ENCODE measurements at places on chromosomes 4 and X.
A peak's percentile ranks its signal among the peaks of the same experiment; 100 is the strongest.

- DNase-seq = no peak
These were observed 117.6 kb upstream of the GPR101 start for GRCh38 chrX:137151403-137151802.

DNA sequence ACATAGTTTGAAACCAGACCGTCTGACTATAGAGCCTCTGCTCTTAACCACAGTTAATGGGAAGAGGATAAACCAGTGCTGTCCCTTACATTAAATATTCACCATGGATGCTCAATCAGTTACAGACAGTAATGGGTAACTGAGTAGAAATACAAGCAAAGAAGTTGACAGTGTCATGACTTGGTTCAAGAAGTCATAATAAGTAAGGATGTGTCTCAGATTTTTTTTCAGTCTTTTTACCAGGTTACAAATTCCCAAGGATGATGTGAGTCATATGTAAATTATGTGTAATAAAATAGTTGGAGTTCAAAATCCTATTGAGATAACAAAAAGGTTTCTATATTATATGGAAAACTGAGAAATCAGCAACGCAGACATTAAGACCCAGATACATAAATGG lies 31.1 kb downstream of the ZCCHC4 start:
- DNase-seq = no peak

- peak; percentile 33 for DNase-seq
These were observed 64.0 kb upstream of the FGF13 start for GRCh38 chrX:138775517-138775916.

DNA sequence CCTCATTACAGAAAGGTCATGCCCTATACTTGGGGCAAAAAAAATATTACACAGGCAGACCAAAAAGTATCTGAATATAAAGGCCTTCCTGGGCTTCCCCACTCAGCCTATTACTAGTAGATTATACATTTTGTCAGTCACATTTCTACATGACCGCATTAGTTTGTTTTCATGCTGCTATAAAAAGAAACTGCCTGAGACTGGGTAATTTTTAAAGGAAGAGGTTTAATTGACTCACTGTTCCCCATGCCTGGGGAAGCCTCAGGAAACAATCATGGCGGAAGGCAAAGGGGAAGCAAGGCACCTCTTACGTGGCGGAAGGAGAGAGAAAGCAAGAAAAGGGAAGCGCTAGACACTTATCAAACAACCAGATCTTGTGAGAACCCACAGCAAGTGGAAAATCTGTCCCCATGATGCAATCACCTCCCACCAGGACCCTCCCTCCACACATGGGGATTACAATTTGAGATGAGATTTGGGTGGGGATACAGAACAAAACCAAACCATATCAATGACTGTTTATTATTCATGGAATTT lies 1312.0 kb downstream of the PCDH7 start:
- no peak for DNase-seq

- no peak for DNase-seq
These were observed 12.8 kb upstream of the SLITRK4 start for GRCh38 chrX:143648705-143649104.

- DNase-seq = no peak
These were observed 49.8 kb downstream of the PDHA2 start for GRCh38 chr4:95889662-95890061.

- no peak for DNase-seq
These were observed 41.5 kb downstream of the QRFPR start for GRCh38 chr4:121339307-121339706.

DNA sequence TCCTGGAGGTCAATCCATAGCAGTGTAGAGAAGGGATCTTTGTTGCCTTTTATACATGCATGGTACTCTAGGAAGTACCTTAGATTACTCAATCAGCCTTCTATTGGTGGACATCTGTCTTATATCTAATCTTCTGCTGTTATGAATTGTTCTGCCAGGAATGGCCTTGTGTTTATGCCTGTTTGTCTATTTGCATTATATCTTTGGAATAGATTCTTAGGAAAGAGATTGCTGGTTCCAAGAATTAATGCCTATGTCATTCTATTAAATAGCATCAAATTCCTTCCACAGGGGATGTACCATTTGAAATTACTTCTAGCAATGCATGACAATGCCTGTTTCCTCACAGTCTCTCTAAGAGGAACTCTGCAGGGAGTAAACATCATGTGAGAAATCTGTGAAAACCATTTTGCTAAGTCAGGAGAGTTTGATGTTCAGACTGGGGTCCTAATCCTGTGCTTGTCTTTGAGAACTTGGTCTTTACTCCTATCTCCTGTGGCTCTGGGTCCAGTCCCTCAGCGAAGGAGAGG lies 42.5 kb downstream of the BEX3 start:
- no peak for DNase-seq

- DNase-seq = peak; percentile 84
These were observed 5.9 kb downstream of the TIMM17B start for GRCh38 chrX:48891402-48892288.

DNA sequence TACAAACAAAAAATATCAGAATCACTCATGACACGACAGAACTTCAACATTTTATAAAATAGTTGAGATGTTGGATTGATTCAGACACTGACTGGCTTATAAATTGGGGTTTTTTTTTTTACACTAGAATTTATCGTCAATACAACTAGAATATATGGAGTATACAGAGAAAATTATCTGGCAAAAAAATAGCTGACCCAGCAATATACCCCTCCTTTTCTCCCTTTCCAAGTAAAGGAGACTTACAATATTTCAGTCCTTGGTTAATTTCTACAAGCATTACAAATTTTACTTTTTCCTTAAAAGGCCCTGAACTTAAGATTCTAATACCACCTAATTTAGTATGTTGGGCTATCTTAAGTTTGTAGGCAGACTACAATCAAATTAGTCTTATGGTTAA lies 76.3 kb downstream of the LCORL start:
- DNase-seq = no peak

DNA sequence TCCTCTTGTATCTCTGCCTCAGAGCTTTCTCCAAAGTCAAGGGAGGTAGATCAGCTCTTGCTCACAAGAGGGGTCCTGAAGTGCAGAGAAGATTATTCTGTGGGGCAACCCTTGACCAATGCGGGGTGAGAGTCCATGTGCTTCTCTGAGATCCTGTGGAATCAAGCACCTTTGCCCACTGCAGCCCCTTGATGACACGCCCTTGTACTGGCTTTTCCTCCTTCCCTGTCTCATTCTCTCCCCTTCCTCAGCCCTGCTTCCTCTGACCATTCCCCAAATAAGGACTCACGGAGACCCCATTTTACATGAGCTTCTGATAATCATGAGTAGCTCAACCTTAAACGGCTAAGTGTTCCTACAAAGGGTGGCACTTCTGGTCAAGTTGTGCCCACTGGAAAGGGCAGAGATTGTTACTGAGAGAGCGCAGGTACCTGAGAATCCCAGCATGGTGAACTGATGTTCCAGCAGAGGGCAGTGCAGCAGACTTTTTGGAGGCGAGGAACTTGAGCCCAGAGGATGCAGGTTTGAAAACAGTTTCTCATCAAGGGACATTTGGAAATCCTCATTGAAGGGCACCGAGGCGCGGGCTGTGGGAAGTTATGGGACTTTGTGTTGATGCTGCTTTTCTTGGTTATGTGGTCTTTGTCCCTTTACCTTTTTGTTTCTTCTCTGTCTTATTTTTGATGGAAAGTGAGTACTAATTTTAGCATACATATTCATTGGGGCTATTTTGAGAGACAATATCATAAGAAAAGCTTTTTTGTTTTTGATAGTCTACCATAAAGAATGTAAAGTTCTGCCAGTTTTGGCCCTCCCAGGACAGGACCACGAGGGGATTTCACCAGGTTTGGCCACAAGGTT lies 201.3 kb downstream of the RBM46 start:
- peak; percentile 59 for DNase-seq

- DNase-seq = no peak
These were observed 142.1 kb downstream of the CPEB2 start for GRCh38 chr4:15144249-15144966.

DNA sequence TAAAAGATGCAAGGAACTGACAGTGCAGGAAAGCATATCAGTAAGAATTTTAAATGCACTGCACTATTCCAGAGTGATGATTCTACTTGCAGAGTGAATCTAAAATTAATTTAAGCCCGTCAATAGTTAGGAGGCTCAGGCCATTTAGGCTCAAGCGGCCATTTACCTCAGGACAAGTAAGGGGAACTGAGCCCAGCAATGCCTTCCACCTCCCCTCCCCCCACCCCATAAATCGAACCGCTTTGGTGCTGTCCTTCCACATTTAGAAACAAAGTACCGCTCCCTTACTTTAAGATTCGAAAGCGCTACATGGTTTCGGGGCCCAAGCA lies 665 bp downstream of the RBM41 start:
- no peak for DNase-seq

GRCh38 chr4:84582302-84582987 lies 482 bp upstream of the CDS1 start:
- DNase-seq = peak; percentile 92

DNA sequence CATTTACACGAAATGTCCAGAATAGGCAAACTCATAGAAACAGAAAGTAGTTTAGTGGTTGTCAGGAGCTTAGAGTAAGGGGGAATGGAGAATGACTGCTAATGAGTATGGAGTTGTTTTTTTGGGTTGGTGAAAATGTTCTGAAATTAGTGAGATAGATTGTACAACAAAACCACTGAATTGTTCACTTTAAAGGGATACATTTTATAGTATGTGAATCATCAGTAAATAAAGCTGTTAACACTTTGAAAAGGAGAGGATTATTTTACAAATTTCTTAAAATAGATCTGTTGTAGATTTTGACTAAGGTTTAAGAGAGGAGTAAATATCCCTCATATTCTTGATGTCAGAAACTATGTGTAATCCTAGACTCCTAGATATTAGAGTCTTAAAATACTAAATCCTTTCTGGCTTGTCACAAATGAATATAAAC lies 82.7 kb downstream of the RAPGEF2 start:
- DNase-seq = no peak

GRCh38 chrX:131845201-131845600 lies 177.9 kb upstream of the STK26 start:
- no peak for DNase-seq

DNA sequence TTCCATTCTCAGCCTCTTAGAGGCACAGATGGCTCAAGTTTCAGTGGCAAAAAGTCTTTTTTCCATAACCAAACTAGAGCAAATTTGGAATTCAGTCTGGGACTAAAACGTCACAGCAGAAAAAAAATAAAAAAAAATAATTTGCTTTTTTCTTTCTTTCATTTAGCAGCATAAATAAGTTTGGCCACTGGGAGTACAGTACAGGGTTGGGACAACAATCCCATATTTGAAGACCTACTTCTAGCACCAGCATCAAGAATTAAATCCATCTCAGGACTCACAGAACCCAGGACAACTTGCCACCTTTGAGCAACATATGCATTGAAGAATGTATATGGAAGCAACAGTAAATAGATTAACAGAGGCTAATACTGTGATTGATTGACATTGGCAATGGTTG lies 214.0 kb downstream of the FBXW7 start:
- no peak for DNase-seq

DNA sequence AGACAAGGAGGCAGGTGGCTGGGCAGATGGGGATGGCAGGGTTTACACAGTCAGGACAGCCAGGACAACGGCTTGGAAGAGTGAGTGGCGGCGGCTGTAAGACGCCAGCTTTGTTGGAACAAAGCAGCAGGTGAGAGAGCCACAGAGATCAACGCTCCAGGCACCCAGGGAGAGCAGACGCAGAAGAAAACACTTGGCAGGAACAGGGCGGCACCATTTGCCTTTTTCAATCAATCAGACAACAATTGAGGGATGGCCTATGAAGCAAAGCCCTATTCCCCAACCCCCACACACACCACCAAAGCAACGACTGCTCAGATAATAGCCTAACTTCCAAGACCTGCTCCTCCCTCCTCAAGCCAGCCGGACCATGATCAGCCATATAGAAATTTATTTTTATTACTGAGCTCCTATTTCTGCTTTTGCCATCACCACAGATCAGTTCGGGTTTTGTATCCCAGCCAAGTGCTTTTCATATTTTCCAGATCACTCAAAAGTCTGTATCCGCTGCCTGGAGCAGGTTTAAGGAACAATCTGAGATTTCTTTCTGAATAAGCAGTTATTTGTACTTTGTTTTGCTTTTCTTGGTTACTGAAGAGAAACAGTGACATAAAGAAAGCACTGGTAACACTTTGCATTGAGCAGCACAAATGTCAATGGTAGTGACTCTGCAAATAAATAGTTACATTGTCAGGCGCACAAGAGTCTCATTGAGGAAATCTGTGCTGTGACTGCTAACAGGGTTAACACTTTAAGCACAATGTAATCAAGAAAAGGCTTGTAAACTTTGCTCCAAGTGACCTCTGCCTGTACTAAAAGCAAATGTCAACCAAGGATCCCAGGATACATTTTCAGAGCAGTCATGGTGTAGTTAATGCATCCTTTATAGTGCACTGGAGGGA lies 81.8 kb upstream of the RBPJ start:
- peak; percentile 74 for DNase-seq

DNA sequence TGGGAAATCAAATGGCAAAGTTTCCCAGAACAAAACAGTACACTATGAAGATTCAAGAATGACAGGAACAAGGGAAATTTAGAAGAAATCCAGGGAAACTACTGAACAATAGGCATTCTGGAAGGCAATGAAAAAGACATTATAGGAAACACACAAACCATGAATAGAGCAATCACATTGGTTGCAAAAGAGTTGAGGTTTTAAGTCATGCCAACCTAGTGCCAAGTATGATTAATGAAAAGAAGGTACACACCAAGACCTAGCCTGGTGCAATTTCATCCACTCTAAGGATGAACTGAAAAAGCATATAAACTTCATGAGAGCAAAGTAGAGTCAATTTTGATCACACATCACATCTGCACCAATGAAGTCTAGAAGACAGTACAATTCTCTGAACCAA lies 326.9 kb downstream of the PDHA2 start:
- DNase-seq = no peak

- no peak for DNase-seq
These were observed 25.2 kb downstream of the NAT8L start for GRCh38 chr4:2084316-2084715.

- no peak for DNase-seq
These were observed 57.2 kb upstream of the DAPP1 start for GRCh38 chr4:99759346-99759984.

DNA sequence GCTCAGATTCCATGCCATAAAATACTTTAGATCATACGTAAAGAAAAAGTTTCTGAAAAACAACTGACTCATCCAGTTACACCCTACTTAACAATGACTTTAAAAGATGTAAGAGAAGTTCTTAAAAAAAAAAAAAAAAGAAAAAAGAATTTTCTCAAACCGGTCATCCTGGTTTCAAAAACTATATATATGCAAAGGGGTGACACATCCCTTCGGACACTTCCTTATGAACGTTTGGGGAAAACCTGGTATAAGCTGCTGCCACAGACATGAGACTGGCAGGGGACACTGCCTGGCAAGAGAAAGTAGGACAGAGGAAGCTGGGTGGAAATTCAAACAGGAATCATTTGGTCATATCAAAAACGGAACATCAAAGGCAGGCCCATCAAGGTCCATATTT lies 81.2 kb upstream of the PRSS48 start:
- DNase-seq = no peak

GRCh38 chr4:7323872-7324650 lies 110.7 kb downstream of the PSAPL1 start:
- DNase-seq = peak; percentile 84

- DNase-seq = no peak
These were observed 360.7 kb downstream of the TEX13C start for GRCh38 chrX:125680366-125680765.
